Glomerular endothelial cell (primary cell): ENCODE measurements at places on chromosomes 3 and 15. TPM values are rescaled to one million over a fixed set of nuclear protein-coding genes. Genes with fewer than 3 reads are reported as not detected.

The ADAMTS17 gene
- not detected in 2 replicates for total RNA-seq

- DNase-seq, result no peak
These were observed 70.7 kb downstream of the WNT5A start for GRCh38 chr3:55416331-55416821.

The HDC gene
- not detected in 2 replicates for total RNA-seq

The FBLN2 gene
- total RNA-seq, result 1.6 and 14.2 TPM in 2 replicates

DNA sequence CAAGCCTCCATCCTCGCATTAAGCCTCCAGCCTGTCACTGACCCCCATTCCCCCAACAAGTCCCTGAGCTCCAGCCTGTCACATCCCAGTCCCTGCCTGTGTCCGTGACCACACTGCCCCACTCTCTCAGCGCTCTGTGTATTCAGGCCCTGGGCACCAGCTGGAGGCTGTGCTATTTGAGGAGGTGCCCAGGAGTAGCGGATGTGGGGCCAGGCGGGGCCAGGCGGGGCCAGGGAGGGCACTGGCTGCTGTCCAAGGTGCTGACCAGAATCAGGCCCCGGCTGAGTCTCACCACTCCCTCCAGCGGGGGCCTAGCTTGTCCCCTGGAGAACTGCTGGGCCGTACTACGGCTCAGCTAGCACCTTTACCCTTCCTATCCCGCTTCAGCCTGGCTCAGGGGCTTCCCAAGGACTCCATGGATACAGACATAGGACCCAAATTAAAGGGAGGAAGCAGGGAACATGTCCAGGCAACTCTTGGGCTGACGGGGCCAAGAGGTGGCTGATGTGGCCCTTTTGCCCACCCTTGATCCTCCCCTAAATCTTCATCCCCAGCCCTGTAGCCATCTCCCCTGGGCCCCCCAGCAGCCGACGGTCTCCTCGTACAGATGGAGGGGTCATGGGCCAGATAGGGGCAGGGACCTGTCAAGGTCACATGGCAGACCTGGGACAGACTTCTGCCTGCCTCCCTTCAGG is 1.1 kb downstream of the HHATL start:
- no peak for DNase-seq

The ZDHHC19 gene
- not detected in 2 replicates for total RNA-seq
